PC-3 (cell line): ENCODE measurements at places on chromosomes 3 and 15.

DNA sequence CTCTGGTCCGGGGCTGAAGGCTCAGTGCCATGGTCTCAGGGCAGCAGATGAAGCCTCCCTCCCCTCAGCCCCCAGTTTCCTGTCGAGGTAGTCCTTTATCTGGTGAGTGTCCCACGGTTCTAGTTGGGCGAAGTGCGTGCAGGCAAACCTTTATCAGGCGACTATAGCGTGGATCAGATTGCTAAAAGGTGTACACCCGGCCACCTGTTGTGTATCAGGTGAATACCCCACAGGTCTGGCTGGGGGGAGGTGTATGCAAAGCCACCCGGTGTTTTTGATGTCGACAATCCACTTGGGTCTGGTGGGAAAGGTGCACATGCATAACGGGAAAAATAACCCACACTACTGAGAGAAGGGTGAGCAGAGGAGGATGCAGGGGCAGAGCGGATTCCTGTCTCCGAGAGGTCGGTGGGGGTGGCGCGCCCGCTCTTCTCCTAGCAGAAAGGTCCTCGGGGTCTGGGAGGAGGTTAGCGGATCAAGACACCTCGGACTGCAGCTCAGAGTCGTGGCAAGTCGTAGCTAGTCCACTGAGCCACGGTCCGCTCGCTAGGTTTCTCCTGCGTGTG lies 507 bp downstream of the SLC12A6 start:
- DNase-seq: no peak

- no peak for DNase-seq
Measured at GRCh38 chr3:52671676-52672075, 14.0 kb downstream of the PBRM1 start.

GRCh38 chr3:147356909-147357900 lies 49.1 kb downstream of the ZIC4 start:
- no peak for DNase-seq

- DNase-seq: peak; percentile 60
Measured at GRCh38 chr15:41935566-41936020, 36.8 kb downstream of the EHD4 start.

DNA sequence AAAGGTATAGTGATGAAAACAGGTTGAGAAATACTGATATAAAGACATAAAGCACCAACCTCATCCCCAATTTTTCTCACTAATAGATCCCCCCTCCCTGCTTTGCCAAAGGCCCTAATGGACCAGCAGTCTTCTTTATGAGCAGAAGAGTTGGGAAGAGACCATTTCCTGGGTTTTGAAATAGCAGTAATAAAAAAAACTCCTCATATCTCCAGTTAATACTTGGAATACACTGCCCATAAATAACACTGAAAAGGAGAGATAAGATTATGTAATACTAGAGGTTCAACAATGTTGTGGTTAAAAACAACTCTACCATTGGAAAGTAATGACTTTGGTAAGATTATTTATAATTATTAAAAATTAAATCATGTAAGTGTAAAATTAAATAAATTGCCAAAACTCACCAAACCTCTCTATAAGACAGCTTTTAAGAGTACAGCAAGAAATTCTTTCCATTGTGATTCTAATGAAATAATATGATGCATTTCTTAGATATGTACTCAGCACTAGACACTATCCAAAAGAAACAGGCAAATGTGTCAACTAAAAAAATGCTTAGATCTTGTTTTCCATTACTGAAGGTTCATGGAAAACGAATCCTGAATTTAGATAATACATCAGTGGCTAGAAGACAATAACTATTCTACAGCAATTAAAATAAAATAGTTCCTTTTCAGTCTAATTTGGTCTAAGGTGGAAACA lies 88.2 kb downstream of the FAIM start:
- DNase-seq: no peak

DNA sequence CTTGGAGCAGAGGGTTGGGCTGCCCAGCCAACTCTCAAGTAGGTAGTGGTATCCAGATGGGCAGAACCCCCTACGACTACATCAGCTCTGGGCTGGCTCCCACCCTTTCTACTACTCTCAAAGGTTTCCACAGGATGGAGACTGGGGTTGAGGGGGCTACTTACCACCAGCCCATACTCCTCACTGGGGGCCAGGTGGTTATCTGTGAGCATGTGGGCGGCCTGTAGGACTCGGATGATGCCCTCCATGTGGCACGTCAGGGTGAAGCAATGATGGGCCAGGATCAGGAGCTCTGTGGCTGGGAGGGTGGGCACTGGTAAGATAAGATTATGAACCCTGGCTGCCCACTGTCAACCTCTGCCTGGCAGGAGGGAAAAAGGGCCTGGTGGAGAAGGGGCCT lies 33.4 kb downstream of the EIF3J start:
- DNase-seq: no peak

DNA sequence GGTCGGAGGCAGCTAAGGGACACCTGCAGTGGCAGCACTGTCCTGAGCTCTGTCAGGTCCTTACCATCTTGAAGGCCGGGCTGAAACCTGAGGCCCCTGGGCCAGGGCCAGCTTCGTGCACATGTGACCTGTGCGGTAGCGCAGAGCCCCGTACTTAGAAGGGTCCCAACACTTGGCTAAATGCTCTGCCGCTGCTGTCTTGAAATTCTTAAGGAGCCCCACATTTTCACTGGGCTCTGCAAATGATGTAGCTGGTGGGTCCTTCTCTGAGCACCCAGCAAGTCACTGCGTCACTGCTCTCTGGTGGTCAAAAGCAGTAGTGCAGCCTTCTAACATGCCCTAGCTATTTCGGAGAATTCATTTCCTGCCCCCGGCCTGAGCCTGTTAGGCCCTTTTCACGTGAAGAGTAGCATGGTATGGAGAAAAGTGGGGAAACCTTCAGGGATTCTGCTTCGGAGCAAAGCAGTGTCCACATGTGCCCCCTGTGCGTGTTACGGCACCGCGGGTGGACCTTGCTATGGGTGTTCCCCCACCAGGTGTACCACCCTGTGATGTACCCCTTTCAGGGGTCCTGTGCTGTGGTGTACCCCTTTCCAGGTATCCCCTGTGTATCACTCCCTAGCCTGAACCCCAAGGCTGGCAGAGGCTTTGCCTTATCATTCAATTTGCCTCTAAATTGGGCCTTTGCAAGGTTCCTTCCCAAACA lies 79.7 kb downstream of the TMEM266 start:
- peak; percentile 86 for DNase-seq

- no peak for DNase-seq
Measured at GRCh38 chr15:60228619-60229018, 169.2 kb downstream of the ANXA2 start.

- DNase-seq: no peak
Measured at GRCh38 chr3:178465260-178466180, 70.7 kb upstream of the KCNMB2 start.

DNA sequence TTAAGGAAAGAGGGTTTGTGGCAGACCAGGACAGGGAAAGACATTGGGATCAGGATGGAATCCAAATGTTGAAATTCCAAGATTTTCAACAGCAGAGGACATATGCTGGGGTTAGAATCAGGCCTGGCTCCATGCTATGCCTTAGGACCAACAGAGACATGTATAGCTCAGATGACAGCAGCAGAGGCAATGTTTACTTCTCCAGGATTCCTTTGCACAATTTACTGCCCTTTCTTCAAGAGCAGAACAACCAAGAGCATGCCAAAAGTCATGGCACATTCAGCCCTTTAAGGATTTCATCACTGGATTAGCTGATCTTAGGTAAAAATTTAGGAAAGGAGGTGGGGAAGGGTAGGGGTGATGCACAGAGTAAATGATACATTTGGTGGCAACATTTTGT lies 69.6 kb upstream of the GSK3B start:
- DNase-seq: no peak

DNA sequence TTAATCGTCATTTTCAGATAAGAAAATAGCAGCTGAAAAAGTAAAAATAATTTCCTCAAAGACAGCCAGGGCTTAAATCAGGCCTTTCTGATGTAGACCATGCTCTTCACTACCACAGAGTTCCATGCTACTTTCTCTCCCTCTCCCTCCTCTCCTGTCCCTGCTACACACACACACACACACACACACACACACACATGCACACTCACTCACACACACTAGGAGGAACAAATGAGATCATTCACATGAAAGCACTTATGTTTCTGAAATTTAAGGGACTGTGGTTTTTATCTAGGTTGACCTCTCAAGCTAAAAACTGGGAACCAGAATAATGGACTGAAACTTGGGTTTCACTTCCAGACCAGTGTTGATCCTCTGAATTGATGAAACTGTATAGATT lies 4.1 kb upstream of the PSMA4 start:
- no peak for DNase-seq

DNA sequence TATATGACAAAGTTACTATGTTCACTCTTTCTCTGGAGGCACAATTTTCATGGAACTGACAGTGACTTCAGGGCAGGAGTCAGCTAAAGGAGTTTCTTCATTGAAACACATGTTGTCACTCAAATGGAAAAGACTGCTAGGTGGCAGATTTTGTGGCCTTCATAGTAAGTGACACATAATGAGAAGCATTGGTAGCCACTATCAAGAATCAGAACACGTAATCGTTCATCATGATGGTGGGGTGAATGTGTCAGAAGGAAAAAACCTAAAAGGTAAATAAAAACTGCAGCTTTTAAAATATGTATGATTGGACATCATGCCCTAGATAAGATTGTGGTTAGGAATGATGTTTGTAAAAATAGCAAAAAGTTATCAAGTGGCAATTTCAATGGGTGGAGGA lies 1491.0 kb downstream of the SI start:
- DNase-seq: peak; percentile 95

GRCh38 chr15:50077651-50078050 lies 41.4 kb downstream of the ATP8B4 start:
- no peak for DNase-seq
